SIG-M5 (cell line): ENCODE measurements at places on chromosomes 4 and X.

GRCh38 chr4:121221608-121222007, 57.5 kb upstream of the TNIP3 start:
- DNase-seq: no peak

GRCh38 chr4:76563454-76564122, 128.6 kb downstream of the SHROOM3 start:
- no peak for DNase-seq

DNA sequence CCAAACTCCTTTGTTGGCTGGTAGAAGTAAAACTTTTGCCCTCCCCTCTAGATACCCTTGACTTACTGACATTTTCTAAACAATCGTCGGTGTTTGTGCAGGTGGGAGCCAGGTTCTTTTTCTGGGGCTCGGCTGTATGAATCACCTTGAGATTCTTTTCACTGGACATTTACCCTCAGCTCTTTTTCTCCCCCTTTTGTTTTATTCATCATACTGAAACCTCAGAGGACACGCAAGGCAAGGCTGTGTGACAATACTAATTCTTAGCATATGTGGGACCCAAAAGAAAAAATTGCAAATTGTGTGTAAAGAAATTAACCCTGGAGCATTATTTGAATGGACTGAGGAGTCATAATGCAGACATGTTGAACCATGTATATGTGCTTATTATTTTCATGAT, 194.0 kb downstream of the PCDH19 start:
- no peak for DNase-seq

- no peak for DNase-seq
Observed at GRCh38 chrX:44817029-44817428, 26.8 kb upstream of the DUSP21 start.

- DNase-seq: no peak
Observed at GRCh38 chrX:72080800-72081199, 50.9 kb downstream of the RTL5 start.

DNA sequence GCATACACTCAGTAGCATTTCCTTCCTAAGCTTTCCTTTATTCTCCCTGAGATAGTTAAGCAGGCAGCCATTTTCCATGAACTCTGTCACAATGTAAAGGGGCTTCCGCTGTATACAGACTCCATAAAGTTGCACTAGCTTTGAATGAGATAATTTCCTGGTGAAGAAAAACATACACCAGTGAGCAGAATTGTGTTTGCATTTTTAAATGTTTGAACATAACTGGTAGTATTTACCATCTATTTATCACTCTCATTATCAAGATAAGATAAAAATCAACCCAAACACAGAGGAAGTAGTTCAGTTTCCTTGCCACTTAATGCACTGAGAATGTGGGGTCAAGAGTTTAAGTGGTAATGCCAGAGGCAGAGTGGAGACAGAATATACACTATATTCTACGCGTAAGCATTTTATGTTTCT, 54.1 kb downstream of the TXK start:
- no peak for DNase-seq

- DNase-seq: no peak
Observed at GRCh38 chr4:90889171-90889570, 762.0 kb downstream of the CCSER1 start.

- no peak for DNase-seq
Observed at GRCh38 chr4:44766453-44766852, 40.1 kb upstream of the GNPDA2 start.

DNA sequence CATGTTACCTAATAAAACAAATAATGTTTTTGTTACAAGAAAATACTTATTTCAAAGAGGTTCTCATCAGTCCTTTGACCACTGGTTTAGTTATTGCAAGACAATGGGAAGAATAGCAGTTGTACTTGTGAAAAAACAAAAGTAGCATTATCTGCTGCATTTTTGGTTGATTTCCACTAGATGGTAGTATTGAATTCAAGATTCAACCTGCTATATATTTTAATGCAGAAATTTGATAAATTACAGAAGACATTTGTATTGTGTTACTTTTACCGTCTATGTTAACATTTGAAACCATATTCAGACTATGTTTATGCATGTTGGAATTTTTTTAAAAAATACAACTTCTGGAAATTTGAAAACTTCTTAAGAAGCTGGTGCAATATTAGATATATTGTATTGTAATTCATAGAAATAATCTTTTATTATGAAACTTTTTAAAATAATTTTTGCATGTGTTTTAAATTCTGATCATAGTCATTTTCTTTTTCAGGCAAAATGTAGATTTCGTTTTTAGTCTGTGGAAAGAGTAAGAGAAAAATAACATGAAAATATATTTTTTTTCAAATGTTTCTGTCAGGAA, 56.4 kb downstream of the SPCS3 start:
- no peak for DNase-seq

DNA sequence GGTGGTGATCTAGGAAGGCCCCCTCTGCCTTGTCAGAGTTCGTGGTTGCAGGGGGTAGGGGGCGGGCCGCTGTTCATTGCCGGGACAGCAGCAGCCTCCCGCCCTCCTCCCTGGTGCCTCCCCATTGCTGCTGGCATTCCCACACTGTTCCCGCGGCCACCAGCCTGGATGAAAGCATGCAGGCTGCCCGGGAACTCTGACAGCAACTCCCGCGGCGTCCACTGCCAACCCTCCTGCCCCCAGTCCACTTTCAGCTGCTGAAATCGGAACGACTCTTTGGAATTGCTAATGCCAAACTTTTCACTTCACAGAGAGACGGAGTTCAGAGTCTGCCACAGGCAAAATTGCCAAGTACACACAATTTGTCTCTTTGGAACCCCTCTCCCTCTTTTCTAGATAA, 121.9 kb downstream of the BEND2 start:
- DNase-seq: no peak

DNA sequence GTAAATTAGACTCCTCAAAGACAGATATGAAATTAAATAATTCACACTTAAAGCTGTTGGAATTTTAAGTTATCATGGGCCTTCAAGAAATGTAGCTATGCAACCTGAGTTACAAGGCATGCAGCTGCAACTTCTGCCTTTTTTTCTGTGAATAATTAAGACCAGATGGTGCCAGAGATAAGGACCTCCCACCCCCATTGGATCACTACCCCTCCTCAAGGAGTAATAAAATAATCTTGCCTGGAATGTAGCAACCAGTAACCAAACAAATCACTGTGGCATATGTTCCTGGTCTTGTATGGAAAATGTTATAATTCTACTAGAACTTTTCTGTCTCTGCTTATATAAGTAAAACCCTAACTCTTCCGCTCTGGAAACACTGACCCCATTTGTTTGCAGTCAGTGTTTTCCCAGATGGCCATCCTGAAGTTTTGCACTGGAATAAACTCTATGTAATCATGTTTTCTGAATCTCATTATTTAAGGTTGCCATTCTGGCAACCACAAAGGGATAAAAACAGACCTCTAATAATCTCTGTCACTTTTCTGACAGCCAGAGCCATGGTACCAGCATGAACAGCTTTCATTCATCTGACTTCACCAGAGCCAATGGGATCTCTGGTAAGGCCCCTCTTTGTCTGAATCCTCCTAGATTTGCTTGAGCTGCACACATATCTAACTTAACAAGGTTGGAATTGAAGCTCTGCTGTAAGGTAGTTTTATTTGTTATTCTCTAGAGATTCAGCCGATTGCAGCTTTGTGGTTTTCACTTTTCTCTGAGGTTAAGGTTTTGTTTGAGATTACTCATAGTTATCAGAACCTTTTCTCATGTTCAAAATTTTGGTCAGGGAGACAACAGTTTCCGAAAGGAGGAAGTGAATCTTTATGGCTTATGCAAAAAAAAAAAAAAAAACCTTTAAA, 274.6 kb downstream of the NAF1 start:
- DNase-seq: peak; percentile 52

GRCh38 chrX:17913801-17914200, 52.7 kb upstream of the RAI2 start:
- DNase-seq: no peak

DNA sequence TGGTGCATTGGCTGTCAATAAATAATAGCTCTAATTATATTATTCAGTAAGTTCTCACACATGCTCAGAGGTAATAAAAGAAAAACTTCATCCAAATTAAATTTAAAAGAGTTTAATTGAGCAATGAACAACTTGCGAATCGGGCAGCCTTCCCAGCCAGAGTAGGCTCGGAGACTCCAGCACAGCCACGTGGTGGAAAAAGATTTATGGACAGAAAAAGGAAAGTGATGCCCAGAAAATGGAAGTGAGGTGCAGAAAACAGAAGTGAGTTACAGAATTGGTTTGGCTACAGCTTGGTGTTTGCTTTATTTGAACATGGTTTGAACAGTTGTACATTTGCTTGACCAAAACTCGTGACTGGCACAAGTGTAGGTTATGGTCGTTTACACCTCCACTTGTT, 13.6 kb upstream of the BOD1L1 start:
- DNase-seq: no peak

DNA sequence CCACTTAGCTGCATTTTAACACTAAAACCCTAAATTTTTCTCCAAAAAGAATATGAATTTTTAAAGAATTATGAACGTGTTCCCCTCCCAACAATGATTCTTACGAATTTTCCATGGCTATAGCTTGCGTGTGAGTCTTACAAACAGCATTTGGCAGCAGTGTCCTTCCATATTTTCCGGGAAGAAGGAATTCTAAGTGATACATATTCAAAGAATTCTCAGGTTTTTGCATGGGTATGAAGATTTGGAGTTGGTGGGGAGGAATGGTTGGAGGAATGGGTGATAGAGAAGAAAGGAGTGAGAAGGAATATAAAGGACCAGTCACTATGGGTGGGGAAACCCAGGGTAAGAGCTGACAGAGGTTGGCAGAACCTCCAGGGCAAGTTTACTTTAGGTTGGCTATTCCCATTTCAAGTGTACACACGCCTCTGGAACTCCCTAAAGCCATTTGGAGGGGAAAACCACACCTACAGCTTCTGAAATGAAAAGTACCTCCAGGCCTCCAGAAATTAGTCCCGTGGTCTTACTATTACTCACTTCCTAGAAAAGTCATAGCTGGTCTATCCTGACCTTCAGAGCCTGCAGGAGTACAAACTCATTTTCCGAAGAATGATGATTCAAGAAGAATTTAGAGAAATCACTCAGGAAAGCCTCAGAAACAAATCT, 420.8 kb upstream of the DIPK2B start:
- DNase-seq: no peak

GRCh38 chr4:2482192-2482591, 13.3 kb downstream of the RNF4 start:
- DNase-seq: no peak

DNA sequence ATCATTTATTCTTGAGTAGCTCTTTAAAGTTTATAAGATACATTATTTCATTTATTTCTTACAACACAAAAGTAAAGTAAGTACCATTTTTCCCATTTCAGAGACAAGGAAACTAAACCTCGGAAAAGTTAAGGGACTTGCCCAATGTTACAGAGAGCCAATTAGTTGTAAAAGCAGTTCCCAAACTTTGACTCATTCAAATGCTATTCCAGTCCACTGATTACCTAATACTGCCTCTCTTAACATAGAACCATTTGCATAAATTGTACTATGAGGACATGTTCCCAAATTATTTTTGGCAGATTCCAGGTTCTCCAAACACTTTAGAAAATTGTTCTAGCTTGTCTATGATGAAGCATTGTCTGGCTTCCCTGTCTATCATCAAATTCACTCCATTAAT, 45.6 kb upstream of the GRIA3 start:
- DNase-seq: no peak

DNA sequence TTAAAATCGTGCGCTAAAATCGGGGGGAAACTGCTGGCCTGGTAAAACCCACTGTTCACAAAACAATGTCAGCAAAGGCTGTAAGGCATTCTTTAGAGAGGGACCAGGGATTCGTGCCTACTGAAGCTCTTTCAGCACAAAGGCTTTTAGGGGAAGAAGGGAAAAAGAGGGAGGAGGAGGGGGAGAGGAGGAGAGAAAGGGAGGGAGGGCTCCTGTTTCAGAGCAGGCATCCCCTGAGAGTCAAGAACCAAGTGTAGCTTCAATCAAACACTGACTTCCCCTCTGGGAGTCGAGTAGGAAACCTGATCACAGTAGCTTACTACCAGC, 9.5 kb downstream of the BCOR start:
- no peak for DNase-seq

DNA sequence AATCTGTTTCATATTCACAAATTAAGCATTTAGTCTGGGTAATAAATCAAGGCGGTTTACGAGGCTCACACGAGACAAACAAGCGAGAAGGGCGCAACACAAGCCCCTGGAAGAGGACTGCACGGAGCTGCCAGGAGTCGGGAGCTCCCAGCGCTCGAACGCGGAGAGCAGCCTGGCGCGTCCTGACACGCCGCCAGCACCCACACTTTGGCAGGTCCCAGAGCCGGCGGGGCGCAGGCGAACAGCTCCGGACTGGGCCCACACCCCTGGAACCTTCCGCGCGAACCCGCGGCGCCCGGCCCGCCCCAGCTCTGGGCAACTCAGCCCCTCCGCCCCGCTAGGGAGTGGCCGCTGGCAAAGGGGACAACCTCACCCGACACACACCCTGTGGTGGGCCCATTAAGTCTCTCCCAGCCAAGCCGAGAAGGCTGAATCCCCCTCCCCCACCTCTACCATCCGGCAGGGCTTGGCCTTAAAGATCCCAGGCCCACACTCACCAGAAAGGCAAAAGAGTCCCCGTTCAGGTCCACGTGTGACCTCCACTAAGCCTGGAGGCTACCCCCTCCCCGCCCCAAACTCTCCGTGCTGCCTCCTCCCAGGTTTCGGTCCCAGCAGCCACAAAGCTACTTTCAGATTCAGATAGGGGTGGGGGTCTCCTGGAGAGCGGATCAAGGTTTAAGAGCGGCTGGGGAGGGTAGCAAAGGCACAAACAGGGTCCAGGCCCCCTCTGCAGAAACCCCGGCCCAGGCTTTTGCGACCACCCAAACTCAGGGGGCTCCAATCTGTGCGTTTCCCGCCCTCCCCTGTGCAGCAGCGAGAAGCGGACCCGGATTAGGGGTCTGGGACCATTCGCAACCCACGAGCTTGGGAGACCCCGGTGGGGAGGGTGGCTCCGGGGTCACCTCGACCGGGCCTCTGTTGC, 47.5 kb upstream of the BCOR start:
- DNase-seq: no peak

GRCh38 chr4:88524171-88524570, 595 bp upstream of the PYURF start:
- no peak for DNase-seq

GRCh38 chr4:116180157-116180601, 905.2 kb downstream of the TRAM1L1 start:
- DNase-seq: no peak

GRCh38 chr4:149987330-149988086, 90.7 kb upstream of the DCLK2 start:
- no peak for DNase-seq

GRCh38 chrX:45347877-45348276, 147.2 kb upstream of the DIPK2B start:
- DNase-seq: no peak

- no peak for DNase-seq
Observed at GRCh38 chrX:116417968-116418367, 18.4 kb upstream of the SLC6A14 start.

DNA sequence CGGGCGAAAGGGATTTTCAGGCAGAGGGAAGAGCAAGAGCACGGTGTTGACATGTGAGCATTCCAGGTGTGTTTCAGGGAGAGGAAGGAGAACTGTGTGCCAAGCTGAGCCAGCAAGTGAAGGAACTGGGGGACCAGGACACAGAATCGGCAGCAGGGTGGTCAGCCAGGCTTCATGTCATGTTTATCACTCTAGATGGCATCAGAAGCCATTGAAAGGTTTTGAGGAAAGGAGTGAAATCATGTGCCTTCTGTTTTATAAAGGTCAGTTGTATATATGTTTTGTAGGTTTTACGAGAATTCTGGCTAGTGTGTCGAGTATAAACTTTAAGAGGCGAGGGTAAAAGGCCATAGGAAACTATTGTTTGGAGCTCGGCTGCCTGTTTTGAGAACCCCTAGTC, 682.3 kb downstream of the TRIML1 start:
- no peak for DNase-seq
